Suprapubic skin (tissue), 4 donors: ENCODE measurements at places on chromosomes 13 and 19. TPM values are rescaled to one million over a fixed set of nuclear protein-coding genes. Genes with fewer than 3 reads are reported as not detected.

GRCh38 chr13:45048890-45049407 is 59.6 kb downstream of the GPALPP1 start:
- no peak for DNase-seq

GRCh38 chr19:18586306-18586705 is 2.3 kb upstream of the REX1BD start:
- DNase-seq, result no peak

DNA sequence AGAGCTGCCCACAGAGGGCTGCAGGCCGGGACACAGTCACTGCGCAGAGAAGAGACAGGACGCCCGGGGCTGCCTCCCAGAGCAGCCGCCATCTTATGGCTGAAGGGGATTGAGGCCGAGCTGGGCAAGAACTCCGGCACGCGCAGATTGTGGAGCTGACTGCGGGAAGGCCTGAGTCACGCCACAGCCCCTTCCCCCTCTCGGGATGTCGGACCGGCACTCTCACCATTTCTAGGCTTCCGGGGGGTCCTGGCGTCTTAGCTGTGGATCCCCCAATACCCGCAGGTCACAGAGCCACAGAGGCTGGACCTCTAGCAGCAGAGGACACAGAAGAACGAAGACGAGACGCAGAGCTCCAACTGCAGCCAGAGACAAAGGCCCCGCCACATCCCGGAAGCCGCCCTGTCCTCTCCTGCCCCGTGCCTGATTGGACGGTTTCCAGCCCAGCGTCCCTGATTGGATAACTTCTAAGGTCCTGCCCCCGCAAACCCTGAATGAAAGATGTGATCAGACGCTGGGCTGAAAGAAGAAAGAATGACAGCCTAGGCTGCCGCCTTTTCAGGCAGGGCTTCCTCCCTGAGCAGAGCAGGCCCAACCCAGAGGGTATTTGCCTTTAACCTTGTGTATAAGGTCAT is at the start of gene ZNF43:
ZNF43 (minus strand) TSS at position 373 of the 635 bp plus-strand sequence; CDS start at position 229, 144 bp downstream.
- DNase-seq, result peak; percentile 99

DNA sequence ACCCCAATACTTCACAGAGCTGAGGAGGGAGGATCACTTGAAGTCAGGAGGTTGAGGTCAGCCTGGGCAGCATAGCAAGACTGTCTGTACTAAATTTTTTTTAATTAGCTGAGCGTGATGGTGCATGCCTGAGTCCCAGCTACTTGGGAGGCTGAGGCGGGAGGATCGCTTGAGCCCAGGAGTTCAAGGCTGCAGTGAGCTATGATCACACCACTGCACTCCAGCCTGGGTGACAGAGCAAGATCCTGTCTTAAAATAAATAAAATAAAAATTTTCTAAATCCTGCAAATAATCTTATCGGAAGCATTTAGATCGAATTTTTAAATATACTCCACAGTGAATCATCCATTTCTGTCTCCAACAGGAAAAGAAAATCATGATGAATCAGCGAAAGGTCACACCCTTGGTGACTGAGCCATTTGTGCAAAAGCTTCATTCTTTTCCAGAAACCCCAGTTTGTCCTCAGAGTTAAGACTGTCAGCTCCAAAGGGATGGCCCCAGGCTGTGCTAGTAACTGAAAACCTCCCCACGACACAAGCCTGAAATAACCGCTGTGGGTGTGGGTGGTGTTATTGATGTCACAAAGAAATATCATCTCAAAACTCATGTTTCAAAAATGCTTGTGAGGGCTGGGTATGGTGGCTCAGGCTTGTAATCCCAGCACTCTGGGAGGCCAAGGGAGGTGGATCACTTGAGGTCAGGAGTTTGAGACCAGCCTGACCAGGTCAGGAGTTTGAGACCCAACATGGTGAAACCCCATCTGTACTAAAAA is 167.6 kb downstream of the PTPRS start:
- DNase-seq, result no peak

- DNase-seq, result no peak
Observed at GRCh38 chr13:56864451-56864850, 276.3 kb upstream of the PRR20A start.

The SOX1 gene
- total RNA-seq, result 0.19 TPM

The GPR4 gene
- 2.4 TPM for total RNA-seq
